Activated CD4-positive, alpha-beta memory T cell treated with anti-CD3 and anti-CD28 coated beads for 36 hours (primary cell): ENCODE measurements at places on chromosomes 1 and 21. TPM values are rescaled to one million over a fixed set of nuclear protein-coding genes. Genes with fewer than 3 reads are reported as not detected.

GRCh38 chr1:93776728-93777127 lies 95.1 kb upstream of the BCAR3 start:
- H3K36me3 ChIP-seq: no peaks in the 10 kb centered on the region
- H3K27ac ChIP-seq: no peak overlapping the region
- no peak overlapping the region for H3K4me3 ChIP-seq
- no peaks in the 10 kb centered on the region for H3K4me1 ChIP-seq

Gene BEND5
- total RNA-seq: 2.5 TPM

Gene CFHR5
- total RNA-seq: not detected

Gene SLAMF9
- total RNA-seq: not detected

DNA sequence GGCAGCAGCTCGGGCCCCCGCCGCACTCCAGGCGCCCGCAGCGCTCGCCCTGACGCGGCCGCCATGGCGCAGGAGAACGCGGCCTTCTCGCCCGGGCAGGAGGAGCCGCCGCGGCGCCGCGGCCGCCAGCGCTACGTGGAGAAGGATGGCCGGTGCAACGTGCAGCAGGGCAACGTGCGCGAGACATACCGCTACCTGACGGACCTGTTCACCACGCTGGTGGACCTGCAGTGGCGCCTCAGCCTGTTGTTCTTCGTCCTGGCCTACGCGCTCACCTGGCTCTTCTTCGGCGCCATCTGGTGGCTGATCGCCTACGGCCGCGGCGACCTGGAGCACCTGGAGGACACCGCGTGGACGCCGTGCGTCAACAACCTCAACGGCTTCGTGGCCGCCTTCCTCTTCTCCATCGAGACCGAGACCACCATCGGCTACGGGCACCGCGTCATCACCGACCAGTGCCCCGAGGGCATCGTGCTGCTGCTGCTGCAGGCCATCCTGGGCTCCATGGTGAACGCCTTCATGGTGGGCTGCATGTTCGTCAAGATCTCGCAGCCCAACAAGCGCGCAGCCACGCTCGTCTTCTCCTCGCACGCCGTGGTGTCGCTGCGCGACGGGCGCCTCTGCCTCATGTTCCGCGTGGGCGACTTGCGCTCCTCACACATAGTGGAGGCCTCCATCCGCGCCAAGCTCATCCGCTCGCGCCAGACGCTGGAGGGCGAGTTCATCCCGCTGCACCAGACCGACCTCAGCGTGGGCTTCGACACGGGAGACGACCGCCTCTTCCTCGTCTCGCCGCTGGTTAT lies 2.8 kb downstream of the KCNJ9 start:
- peaks cover 4% of the 10 kb centered on the region for H3K36me3 ChIP-seq
- peaks cover 36% of the 10 kb centered on the region for H3K27me3 ChIP-seq
- peaks cover 24% of the 10 kb centered on the region for H3K4me1 ChIP-seq
- DNase-seq: peak; percentile 83
- peak overlapping the region; percentile 47 for H3K4me3 ChIP-seq

DNA sequence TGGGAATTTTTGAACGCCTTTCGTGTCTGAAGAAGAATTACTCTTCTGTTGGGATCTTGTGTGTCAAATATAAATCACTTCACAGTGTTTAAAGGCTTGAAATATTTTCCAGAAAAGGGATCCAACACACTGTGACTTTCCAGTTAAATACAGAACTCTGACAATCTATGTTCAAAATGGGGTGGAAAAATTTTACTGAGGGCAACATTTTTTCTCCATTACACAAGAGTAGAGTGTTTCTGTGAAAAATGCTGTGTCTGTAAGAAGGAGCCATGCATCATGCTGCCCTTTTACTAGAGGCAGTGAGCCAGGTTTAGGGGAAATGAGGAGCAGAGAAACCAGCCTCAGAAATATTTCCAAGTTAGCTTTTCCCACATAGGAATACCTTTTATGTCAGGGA lies 86.5 kb downstream of the VPS13D start:
- DNase-seq: no peak
- no peaks in the 10 kb centered on the region for H3K27me3 ChIP-seq
- no peak overlapping the region for H3K27ac ChIP-seq
- no peak overlapping the region for H3K4me3 ChIP-seq
- H3K4me1 ChIP-seq: no peaks in the 10 kb centered on the region

DNA sequence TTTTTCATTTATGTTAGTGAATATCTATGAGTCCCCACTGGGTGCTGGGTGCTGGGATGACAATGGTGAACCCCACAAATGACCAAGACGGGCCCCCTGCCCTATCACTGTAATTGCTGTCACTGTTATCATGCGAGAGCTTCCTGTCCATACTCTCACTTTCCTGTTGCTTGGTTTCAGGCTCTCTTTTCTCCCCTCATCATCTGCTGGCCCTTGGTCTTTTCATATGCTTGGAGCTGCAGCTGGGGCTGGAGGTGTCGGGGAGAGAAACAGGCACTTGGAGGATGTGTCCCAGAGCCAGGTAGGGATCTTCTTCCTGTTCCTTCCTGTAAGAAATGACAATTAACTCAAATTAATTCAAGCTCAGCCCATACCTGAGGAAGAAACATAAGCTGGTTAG lies 348.0 kb downstream of the PTPRU start:
- H3K36me3 ChIP-seq: no peaks in the 10 kb centered on the region
- H3K27ac ChIP-seq: no peak overlapping the region
- no peak for DNase-seq
- H3K4me3 ChIP-seq: no peak overlapping the region
- peaks cover 5% of the 10 kb centered on the region for H3K27me3 ChIP-seq
